ENCODE measurements at places on chromosomes 1 and 21.

- DNase-seq, result no peak
These were observed 286.3 kb upstream of the LYPLAL1 start for GRCh38 chr1:218887141-218887925.

- no peak for DNase-seq
These were observed 629 bp downstream of the CTNNBIP1 start for GRCh38 chr1:9909234-9910046.

GRCh38 chr1:40924767-40925166, 54.7 kb upstream of the CTPS1 start:
- no peak for DNase-seq

DNA sequence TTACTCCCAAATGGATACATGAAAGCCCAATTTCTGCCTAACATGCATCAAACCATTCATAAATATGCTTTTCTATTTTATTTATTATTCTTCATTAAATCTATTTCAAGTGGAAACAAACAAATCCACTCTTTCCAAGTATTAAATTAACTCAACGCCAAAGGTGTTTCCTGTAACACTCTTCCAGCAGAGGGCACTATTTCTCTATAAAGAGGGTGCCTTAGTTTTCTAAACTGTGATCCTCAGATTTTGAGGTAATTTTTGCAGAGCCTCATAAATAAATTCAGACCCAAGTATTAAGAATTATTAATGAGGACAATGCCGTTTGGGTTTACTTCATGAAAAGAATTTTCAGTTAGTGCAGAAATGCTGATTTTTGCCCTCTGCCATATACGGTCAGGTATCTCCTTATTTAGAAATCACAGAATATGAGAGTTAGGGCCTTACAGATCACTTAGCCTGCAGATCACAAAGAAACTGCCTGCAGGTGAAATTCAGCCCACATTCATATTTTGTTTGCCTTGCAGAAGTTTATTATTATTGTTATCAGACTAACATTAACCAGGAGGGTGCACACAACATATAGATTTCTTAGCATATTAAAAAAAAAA, 40.1 kb upstream of the MYSM1 start:
- DNase-seq, result no peak

- DNase-seq, result no peak
These were observed 18.0 kb upstream of the SPRR2G start for GRCh38 chr1:153168686-153169085.

GRCh38 chr1:158362482-158362881, 8.8 kb downstream of the CD1E start:
- no peak for DNase-seq

GRCh38 chr1:23421753-23422240, 2.8 kb downstream of the TCEA3 start:
- DNase-seq, result no peak

GRCh38 chr1:114703242-114703641, 7.9 kb upstream of the AMPD1 start:
- DNase-seq, result no peak

- DNase-seq, result no peak
These were observed 151.7 kb downstream of the NR5A2 start for GRCh38 chr1:200179126-200179780.

DNA sequence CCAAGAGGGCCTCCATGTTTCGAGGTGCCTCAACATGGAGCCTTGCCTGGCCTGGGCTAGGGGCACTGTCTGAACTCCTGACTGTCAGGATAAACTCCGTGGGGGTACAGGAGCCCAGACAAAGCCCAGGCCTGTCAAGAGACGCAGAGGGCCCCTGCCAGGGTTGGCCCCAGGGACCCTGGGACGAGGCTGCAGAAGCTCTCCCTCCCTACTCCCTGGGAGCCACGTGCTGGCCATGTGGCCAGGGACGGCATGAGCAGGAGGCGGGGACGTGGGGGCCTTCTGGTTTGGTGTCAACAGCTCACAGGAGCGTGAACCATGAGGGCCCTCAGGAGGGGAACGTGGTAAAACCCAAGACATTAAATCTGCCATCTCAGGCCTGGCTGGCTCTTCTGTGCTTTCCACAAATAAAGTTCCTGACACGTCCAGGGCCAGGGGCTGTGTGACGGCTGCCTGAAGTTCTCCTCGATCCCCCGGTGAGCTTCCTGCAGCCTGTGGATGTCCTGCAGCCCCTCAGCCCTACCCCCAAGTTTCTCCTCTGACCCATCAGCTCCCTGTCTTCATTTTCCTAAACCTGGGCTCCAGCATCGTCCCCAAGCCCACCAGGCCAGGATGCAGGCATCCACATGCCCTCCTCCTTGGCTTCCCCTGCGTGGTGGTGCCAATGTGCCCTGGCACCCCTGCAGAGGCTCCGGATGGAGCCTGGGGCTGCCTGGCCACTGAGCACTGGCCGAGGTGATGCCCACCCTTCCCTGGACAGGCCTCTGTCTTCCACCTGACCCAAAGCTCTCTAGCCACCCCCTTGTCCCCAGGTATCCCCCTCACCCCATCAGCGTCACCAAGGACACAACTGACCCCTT, 12.8 kb upstream of the LRRC3 start:
- no peak for DNase-seq

GRCh38 chr1:153970346-153970745, 2.6 kb downstream of the CREB3L4 start:
- no peak for DNase-seq

GRCh38 chr21:22758478-22758877, 1760.3 kb downstream of the NCAM2 start:
- no peak for DNase-seq

GRCh38 chr1:7526867-7527732, 244.0 kb upstream of the VAMP3 start:
- DNase-seq, result no peak

DNA sequence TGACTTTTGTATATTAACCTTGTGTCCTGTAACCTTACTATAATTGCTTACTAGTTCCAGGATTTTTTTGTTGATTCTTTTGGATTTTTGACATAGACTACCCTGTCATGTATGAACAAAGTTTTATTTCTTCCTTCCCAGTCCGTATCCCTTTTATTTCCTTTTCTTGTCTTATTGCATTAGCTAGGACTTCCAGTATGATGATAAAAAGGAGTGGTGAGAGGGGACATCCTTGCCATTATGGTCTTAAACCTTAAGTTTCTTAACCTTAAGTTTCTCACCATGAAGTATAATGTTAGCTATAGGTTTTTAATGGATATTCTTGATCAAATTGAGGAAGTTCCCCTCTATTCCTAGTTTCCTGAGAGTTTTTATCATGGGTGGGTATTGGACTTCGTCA, 24.5 kb upstream of the TBX19 start:
- no peak for DNase-seq

- no peak for DNase-seq
These were observed at the start of gene PIK3CD for GRCh38 chr1:9651565-9652378. Gene PIK3CD (plus strand): TSS chr1:9651731. CDS start chr1:9710456, 58,725 bp downstream.

DNA sequence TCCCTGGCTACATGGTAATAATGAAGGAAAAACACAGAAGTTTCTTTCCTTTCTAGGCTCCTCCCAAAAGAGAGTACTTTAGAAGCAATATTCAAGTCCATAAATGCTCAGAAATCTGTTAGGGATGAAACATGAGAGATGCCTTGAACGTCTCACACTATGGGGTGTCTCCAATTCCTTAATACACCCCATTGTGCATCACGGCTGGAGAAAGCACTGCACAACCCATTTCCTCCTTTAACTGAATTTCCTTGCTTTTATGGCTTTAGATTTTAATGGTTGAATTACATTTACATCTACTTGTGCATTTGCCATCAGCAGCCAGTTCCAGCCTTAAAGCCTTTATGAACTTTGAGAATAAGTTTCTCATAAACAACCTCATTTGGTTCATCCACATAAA, 498.9 kb upstream of the PTBP2 start:
- no peak for DNase-seq

Measured in T-helper 1 cell (primary cell).